ENCODE measurements at places on chromosomes 3 and 15.

- no peak for DNase-seq
These were observed 10.4 kb downstream of the VPS18 start for GRCh38 chr15:40904552-40905201.

DNA sequence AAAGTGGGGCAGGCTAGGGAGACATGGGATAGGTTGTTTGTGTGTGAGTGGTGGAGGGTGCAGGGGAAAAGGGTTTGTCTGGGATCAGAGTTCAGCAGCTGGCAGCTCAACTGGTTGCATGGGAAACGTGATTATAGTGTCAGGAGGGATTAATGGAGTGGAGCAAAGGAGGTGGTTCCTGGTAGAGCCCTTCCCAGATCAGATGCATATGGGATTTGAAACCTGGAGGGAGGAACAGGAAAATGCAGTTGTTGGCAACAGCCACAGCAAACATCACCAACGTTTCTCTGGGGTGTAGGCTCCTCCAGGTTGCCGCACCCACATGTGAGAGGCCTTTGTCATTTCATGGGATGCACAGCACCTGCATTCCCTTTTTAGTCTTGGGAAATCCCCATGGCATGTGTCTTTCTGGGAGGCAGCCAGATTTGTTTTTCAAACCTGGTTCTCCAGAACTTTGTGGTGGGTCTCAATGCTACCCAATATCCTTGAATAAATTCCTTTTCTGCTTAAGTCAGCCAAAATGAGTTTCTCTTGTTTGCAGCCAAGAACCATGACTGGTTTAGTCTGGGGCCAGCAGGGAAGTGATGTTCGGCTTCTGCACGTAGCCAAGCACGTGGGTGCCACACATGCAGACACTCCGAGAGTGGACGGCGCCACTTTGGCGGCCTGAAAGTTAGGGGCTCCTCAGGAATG lies 61.3 kb downstream of the BDH1 start:
- DNase-seq, result peak; percentile 54

DNA sequence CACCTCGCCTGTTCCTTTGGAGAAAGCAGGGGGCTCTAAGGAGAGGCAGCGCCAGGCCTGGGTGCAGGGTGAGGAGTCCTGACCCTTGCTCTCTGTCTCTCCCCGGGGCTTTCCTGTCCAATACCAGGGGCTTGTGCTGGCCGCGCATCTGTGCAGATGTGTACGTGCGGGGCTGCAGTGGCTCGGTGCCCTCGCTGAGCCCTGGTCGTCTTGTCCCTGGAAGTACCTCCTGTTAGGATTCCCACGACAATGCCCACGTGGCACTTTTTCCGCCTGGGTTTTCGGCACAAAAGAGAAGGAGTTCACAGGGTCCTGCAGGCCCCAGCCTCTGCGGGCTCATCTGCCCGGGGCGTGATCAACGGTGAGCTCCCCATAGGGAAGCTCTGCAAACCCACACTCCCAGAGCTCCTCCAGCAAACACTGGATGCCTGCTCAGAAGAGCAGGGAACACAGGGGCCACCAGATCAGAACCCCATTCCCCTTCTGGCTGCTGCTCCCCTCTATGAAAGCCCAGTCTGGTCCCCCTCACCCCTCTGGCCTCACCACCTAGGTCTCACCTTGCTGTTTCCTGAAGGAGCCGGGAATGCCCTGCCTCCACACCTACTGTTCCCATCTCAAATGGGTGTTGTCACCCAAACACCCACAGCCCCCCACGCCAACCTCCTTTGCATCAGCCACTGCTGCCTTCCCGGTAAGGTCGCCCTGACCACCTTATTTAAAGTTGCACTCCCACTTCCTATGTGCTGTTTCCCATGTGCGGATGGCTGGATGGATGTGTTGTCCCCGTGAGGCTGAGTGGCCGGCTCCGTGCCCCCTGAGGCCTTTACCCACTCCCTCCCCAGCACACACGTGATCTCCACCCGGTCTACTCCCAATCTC lies 62.6 kb upstream of the PRR20G start:
- no peak for DNase-seq

- DNase-seq, result peak; percentile 61
These were observed 26.7 kb upstream of the TMC3 start for GRCh38 chr15:81400640-81401236.

GRCh38 chr3:185881926-185882325 lies 55.9 kb downstream of the TRA2B start:
- no peak for DNase-seq

GRCh38 chr3:99586701-99587100 lies 51.7 kb upstream of the COL8A1 start:
- peak; percentile 42 for DNase-seq

DNA sequence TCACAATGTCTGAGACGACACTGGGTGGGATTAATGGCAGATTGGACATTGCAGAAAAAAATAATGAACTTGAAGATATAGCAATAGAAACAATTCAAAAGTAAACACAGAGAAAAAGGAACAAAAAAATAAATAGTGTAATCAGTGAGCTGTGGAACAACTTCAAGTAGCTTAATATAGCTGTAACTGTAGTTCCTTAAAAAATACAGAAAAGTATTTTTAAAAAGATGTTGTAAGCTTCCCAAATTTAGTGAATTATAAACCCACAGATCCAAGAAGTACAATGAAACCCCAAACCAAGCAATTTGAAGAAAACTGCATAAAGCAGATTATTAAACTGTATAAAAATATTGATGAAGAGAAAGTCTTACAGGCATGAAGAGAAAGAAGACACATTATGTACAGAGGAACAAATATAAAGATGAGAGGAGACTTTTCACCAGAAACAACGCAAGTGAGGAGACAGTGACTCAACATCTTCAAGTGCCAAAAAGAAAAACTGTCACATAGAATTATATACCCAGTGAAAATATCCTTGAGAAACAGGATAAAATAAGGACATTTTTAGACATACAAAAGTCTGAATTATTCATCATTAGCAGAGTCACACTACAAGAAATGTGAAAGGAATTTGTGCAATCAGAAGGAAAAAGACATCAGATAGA lies 176.4 kb downstream of the NFKBIZ start:
- DNase-seq, result no peak

- DNase-seq, result no peak
These were observed 195.6 kb downstream of the ZNF621 start for GRCh38 chr3:40720341-40720740.

GRCh38 chr3:185846037-185846436 lies 21.2 kb upstream of the IGF2BP2 start:
- DNase-seq, result no peak

DNA sequence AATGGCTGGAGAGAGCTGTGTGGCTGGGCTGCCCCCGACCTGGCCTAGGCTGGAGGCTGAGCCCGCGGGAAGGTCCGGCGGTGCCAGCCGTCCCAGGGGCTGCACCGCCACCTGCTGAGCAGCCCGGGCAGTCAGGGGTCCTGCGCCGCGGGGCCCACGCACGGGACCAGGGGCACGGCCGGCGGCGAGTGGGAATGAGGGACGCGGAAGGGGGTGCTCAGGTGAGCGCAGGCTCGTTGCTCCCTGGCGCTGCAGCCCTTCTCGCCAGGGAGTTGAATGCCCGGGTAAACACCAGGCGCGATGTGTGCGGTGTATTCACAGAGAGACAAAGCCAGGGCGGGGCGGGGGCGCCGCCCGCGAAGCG lies 666 bp upstream of the SEMA3F start:
- no peak for DNase-seq

DNA sequence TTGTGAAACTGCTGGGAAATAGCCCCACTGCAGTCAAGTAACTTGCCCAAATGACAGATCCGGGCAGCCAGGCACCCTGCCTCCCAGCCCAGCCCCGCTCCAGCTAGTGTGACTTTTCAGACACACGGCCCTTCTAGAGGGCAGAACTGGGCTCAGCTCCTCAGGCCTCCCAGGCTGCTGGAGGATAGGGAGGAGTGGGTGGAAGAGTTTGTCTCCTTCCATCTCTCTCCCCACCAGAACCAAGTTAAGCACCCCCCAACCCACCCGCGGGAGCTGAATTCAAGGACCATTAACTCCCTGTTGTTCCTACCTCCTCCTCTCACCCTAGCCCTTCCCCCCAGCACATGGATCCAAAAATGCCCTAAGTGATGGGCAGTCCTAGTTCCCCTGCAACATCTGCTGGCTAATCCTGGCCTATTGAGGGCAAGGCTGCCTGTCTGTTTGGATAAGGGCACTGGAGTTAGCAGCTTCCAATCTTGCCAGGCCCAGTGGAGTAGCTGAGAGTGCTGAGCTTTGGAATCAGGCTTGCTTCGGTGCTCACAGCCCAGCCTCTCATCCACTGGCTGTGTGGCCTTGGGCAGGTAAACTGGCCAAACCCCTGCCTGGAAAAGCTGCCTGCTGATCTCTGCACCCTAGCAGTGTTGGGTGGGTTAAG lies 3.1 kb downstream of the CCDC33 start:
- DNase-seq, result no peak

DNA sequence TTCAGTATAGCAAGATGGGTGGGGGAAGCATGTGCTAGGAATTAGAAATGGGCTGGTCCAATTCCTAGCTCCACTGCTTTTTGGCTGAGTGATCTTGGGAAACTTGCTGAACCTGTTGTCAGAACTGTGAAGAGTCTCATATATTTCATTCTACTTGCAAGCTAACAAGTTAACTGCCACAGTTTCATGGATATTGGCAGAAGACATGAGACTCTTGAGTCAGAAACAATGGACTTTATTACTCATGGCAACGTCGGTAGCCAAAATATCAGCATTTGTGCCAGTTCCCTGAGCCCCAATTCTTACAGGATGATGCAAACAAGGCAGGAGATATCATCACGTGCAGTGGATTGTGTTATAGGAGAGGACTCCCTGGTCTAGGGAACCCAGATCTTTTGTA lies 26.6 kb upstream of the PLAAT1 start:
- no peak for DNase-seq

- DNase-seq, result peak; percentile 94
These were observed 20.6 kb downstream of the SMAD3 start for GRCh38 chr15:67085818-67086636.

DNA sequence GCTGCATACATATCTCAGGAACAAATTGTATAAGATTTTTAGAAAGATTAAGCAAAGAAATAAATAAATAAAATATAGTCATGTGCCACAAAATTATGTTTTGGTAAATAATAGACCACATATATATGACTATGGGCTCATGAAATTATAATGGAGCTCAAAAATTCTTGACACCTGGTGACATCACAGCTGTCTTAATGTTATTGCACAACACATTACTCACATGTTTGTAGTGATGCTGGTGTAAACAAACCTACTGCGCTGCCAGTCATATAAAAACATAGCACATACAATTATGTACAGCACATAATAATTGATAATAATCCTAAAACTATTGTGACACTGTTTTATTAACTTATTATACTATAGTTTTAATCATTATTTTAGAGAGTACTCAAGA lies 1159.1 kb downstream of the SI start:
- no peak for DNase-seq

DNA sequence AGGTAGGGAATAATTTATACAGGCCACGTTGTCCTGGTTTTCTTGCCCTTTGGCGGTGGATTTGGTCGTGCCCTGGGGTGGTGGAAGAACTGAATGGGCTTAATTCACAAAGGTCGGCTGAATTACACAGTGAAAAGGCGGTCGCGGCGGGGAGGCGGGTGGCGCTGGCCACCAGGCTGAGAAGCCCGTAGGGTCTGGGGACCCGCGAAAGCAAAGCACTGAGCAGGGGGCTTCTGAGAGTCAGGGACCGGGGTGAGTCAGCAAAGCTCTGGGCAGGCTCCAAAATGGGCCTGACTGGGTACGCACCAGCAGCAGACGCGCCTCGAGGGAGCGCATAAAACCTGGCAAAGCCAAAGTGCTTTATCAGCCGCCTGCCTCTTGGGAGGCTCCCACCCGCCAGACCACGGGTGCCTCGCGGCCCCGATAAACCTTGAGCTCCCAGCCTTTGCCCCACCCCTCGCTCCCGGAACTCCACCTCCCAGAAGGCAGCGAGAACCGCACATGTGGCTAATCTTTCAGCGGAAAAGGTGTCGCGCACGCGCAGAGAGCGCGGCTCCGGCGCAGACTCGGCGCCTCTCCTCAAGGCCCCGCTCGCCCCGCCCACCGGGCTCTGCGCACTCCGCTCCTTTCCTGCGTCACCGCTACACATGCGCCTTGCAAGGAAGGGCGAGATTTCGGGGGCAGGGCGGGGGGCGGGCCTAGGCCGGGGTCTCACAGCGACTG lies 377 bp upstream of the ABCF3 start:
- peak; percentile 99 for DNase-seq

DNA sequence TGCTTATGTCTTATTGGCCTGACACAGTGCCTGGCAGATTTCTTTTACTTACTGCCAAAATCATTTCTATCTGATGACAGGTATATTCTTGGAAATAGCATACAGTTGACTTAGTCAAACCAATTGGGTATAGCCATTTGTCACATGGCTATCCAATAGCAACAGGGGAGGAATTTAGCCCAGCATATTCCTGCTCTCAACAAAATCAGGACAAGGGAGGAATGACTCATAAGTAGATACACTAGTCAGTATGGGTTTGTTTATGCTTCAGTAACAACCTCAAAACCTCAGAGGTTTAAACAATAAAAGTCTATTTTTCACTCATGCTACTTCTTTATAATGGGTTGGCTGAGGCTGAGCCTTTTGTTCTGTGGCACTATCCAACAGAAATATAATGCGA lies 38.0 kb upstream of the VILL start:
- DNase-seq, result no peak

DNA sequence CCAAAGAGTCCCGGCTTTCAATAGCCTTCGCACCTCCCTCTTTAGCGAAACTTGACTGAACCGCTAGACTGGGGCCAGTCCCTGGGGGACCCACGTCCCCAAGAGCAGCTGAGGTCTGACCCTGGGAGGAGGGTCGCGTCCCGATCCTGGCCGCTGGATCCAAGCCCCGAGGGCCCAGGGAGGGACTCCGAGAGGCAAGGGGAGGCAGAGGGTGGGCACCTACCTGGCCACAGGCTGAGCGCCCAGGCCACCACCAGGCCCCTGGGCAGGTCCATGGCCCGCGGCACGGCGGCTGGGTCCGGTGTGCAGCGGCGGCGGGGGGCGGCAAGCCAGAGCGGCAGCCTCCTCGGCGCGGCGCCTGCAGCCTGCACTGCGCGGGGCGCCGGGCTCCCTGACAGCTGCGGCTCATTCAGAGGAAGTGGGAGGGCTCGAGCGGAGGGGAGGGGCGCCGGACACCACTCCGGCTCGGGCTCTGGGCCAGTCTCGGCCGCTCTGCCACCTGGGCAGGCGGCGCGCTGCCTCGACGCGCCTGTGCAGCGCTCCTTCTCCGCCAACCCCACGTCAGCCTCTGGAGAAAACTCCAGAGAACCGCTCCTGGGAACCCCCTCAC lies at the start of gene ITGA11:
ITGA11 (minus strand) TSS at position 372 of the 610 bp plus-strand sequence; CDS start at position 275, 97 bp downstream.
- peak; percentile 81 for DNase-seq

- peak; percentile 6 for DNase-seq
These were observed 10.6 kb downstream of the UBR1 start for GRCh38 chr15:43095243-43095642.

DNA sequence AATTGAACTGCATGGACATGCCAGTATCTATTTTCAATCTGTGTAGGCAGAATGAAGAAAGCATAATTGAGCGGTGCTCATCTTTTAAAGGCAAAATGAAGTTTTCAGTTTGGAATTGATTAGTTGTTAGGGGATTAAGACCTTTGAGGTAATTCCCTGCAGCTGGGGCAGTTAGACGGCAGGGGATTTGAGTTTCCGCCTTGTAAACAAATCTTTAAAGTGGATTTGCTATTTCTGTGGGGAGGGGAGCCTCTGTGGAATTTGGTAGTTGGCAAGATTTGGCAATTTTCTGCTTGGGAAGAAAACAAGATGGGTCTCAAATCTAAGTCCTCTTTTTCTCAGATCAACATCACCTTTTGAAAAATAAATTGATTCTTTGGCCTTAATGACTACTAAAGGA lies 212.5 kb upstream of the CNTN6 start:
- DNase-seq, result no peak

Data from fibroblast of upper back skin (primary cell).